ENCODE measurements at places on chromosomes 1 and 21.

GRCh38 chr1:164928232-164928812 is 369.3 kb downstream of the PBX1 start:
- DNase-seq: no peak

DNA sequence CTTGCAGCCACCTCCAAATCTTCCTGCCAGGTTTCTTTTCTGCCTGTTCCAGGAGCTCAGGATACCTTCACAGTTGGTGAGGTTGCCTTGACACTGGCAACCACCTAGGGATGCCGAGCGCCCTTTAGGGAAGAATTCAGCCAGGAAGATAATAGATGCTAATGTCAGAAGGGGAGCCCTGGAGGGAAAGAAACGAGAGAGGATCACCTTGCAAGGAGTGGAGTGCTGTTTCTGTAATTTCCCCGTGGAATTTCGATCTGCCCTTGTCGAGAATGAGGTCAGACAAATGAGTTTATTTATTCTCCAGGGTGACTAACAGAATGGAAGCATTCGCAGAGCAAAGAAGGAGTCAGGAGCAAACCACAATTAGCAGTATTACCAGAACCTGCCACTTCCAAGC is 315.8 kb upstream of the KAZN start:
- DNase-seq: no peak

DNA sequence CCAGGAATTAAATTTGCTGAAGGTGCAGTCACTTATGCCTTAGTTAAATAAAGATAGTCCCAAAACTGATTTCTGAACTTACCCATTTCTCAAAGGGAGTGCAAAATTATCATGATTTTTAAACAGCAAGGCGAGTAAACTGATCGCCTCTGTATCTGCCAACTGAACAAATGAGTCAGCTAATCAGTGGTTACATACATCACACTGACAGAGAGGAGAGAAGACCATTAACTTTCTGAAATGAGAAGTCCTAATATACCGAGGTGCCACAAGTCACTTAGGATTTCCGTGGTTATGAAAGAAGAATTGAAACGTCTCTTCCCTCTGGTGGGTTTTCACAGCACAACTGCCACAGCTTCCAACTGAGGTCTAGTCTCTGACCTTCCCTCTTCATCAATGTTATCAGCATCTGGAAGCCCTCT is 400.7 kb downstream of the SMYD3 start:
- no peak for DNase-seq

GRCh38 chr1:55060133-55060999 is 21.0 kb downstream of the PCSK9 start:
- DNase-seq: peak; percentile 63

DNA sequence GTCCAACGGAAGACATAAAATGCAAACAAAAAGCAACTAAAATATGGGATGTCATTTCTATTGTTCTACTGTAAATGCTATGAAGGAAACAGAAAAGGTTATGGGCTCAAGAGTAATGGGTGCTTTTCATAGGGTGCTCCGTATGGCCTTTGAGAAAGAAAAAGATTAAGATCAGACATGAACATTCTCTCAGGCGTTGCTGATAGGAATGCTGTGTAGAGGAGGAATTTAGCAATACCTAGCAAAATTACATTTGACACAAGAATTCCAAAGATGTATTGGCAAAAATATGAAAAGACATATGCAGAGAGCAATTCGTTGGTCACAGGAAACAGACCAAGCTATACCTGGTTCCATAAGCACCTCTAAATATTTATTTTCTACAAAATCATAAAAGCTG is 5.7 kb upstream of the OXCT2 start:
- DNase-seq: no peak

- DNase-seq: no peak
Measured at GRCh38 chr1:85349224-85349623, 72.8 kb upstream of the BCL10 start.

GRCh38 chr1:203929741-203930309 is 68.4 kb downstream of the SNRPE start:
- no peak for DNase-seq

DNA sequence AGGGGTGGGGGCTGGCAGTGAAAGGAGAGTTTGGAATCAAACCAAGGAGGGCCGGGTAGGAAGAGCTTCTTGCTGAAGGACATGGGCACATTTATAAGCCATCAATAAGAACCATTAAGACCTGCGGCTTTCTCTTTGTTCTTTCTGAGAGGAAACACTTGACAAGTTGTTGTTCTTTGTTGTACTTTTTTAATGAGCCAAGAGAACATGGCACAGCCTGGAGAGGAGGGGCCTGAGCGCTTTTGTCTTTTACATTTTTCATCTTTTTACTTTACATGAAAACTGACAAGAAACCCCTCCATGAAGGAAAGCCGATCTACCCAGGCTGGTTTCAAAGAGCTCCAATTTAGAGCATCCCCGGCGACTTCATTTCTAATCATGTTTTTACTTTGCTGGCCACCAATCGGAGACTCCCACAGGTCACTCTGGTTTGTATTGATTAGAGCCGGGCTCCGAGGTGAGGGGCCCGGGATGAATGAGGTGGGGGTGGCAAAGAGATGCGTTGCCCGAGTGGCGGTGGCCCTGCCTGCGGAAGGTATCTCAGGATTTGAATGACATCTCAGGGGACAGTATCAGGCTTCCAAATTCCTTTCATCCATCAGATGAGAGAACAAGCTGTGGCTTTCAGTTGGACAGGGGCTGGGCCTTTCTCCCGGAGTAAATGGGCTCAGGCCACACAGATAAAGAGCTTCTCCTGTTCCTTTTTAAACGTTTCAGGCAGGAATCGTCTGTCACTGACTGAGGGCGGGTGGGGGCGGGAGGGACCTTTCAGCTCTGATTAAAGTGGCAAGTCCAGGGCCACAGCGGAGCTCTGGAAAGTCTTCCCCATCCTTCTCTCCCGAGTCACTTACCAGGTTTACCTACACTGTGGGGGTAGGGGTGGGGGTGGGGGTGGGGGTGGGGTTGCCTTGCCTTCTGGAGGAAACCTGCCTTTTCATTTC is 138.8 kb upstream of the ARHGEF16 start:
- no peak for DNase-seq

DNA sequence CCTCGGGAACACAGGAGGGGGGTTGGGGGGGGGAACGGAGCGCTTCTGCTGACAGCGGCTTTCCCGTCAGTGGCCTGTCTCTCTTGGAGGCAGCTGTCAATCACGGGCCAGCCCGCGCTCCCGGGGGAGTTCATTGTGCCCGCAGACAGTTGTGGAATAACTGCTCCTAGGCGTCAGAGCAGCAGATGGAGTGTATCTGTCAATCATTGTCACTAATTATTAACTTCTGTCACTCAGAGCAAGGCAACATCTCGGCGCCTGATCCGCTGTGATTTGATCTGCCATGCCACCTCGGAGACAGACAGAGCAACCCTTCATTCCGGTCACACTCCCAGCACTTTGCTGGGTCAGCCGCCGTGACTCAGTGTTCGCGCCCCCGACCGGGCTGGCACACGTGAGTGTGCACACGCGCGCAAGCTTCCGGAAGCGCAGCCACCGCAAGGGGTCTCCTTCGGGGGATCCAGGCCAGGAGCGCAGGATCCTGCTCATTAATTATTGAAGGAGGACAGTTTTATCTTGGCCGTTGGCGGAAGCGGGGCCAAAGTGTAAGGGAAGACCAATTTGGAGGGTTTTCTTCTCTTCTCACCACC is 75.8 kb downstream of the RRAGC start:
- peak; percentile 16 for DNase-seq

- DNase-seq: no peak
Measured at GRCh38 chr1:59678040-59678439, 136.7 kb upstream of the HOOK1 start.

DNA sequence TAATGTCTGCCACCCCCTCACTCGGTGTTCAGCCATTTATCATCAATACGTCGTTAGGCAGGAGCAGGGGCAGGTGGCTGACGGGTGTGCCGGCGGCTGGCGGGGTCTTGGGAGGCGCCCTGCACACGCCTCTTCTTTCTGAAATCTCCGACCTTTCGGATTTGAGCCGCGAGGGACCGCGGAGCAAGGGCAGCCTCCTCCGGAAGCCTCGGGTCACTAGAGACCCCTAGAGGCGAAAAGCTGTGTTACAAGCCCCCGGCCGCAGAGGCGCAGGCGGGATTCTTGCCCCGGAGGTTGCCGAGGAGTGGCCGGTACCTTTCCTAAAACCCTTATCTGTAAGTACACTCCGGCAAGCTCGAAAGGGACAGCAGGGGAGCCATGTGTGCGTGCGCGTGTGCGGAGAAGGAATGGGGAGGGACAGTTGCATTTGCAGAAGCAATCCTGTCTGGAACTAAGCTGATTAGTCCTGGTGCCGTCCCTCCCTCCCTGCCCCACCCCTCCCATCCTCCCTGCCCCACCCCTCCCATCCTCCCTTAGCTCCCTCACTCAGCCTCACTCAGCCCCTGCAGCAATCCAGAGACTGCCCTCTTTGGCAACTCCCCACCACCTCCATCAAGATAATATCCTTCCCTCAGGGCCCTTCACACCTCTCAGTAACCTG is 11.0 kb downstream of the BRINP2 start:
- DNase-seq: peak; percentile 64

DNA sequence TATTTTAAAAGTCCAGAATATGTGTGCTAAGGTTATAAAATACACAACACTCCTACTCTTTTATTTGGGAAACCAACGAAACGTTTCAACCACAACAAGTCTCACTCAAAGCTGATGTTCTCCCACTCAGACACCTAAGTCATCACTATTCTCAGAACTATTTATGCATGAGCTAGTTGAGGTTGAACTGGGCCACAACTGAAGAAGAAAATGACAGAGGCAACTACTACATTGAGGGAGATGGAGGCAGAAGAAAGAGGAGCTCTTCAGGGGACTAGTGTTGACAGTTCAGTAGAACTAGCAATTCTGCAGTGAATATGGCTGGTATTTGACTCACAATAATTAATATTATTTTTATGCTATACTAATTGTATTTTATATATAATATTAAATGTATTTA is 198.2 kb downstream of the SEC16B start:
- no peak for DNase-seq
